ENCODE measurements at places on chromosomes 7 and 10.

- no peak for DNase-seq
Observed at GRCh38 chr7:4233621-4234497, 448.2 kb upstream of the FOXK1 start.

GRCh38 chr7:67453580-67454380, 457.1 kb downstream of the TYW1 start:
- DNase-seq, result no peak

- no peak for DNase-seq
Observed at GRCh38 chr10:23373156-23373555, 28.6 kb upstream of the C10orf67 start.

GRCh38 chr10:69218831-69219230, 1.3 kb upstream of the HKDC1 start:
- no peak for DNase-seq

GRCh38 chr10:15606377-15606776, 113.3 kb downstream of the ITGA8 start:
- DNase-seq, result no peak

GRCh38 chr10:123636598-123637325, 29.4 kb upstream of the GPR26 start:
- no peak for DNase-seq

DNA sequence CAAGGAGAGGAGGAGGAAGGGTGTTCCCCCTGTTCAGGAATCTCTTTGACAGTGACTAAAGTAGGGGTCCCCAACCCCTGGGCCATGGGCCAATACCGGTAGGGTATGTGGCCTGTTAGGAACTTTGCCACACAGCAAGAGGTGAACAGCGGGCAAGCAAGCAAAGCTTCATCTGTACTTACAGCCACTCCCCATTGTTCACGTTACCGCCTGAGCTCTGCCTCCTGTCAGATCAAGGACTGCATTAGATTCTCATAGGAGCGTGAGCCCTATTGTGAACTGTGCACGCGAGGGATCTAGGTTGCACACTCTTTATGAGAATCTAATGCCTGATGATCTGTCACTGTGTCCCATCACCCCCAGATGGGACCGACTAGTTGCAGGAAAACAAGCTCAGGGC, 201.6 kb downstream of the CAMK1D start:
- no peak for DNase-seq

DNA sequence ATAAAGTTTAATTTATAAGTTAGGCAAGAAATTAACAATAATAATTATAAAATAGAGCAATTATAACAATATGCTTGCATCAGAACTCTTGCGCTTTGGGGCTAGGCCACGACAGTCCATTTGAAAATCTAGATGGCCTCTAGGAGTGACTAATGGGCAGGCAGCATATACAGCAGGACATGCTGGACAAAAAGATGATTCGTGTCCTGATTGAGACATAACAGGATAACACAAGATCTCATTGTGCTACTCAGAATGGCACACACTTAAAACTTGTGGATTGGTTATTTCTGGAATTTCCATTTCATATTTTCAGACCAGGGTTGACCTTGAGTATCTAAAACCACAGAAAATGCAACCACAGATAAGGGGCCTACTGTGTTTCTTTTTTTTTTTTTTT, 27.5 kb downstream of the CTNNA3 start:
- no peak for DNase-seq

- no peak for DNase-seq
Observed at GRCh38 chr7:41268878-41269277, 434.0 kb downstream of the INHBA start.

- DNase-seq, result no peak
Observed at GRCh38 chr10:24642921-24643678, 80.6 kb downstream of the ARHGAP21 start.

- no peak for DNase-seq
Observed at GRCh38 chr10:118958984-118959925, 70.3 kb upstream of the NANOS1 start.

GRCh38 chr7:4123346-4123745, 558.7 kb upstream of the FOXK1 start:
- DNase-seq, result no peak

DNA sequence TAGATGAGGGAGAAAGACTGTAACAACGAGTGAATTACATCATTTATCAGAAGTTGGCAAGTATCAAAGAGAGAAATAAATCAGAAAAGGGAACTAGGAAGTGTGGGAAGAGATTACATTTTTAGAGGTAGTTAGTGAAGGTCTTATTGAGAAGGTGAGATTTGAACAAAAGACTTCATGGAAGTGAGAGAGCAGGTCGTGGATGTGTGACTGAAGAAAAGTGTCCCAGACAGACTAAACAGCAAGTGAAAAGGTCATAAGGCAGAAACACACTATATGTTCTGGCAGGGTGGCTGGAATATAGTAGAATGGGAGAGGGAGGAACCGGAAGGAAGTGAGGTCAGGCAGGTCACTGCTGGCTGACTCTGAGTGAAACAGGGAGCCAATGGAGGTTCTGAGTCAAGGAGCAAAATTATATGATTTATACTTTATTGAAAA, 35.7 kb upstream of the RHOBTB1 start:
- no peak for DNase-seq

DNA sequence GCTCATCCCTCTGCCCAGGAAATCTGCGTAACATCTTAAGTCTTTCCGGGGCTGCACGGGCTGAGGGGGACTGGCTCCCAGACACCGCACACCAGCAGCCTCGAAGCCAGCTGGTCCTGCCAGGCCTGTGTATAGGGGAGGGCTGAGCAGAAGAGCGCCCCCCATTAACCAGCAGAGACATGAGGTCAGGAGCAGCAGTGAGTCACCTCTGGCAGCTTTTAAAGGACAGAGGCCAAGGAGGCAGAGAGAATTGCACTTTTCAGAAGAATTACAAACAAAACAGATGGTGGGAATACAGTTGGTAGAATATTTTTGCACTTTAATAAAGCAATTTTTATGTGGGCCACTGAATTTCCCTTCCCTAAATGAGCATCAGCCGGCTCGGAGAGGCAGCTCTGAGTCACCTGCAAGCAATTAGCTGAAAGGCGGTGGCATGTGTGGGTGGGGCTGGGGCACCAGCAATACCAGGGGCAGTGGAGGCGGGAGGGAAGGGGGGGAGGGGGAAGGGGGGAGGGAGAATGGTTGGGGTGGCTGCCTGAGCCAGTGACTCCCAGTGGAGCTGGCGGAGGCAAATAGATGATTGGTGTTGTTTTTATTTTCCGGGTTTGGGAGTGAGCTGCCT, 39.1 kb downstream of the GOLGA7B start:
- no peak for DNase-seq

DNA sequence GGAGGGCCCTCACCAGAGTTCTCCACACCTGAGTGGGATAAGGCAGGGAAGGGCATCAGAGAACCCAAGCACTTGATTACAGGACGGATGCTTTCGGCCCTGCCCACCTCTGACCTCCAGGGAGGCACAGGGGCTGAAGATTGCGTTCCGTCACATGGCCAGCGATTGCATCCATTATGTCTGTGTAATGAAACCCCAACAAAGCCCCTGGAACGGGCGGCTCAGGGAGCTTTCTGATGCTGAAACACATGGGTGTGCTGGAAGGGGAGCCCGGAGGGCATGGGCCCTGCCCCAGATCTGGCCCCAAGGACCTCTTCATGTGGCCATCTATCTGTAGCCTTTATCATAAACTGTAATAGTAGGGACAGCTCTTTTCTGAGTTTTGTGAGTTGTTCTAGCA, 117.2 kb downstream of the PTPN20 start:
- no peak for DNase-seq

DNA sequence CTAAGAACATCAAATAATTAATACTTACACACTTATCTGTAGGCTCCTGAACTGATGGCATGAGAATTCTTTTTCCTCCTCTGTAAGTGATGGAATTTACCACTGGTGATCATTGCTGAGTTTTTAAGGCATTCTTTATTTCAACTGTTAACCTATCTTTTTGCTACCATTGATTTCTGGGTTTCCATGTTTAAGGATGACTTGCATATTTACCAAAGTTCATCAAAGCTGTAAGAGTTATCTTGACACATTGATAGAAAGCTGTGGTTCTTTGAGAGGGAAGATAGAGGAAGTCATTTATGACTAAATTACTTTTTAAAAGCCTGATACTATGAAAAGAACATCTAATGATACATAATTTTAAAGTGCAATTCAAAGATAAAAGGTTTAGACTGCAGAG, 19.5 kb upstream of the GFRA1 start:
- DNase-seq, result no peak

GRCh38 chr10:1048349-1048731, 579 bp downstream of the IDI1 start:
- DNase-seq, result no peak

- no peak for DNase-seq
Observed at GRCh38 chr10:36515319-36515718, 610.1 kb upstream of the ANKRD30A start.

GRCh38 chr10:114095559-114096337, 52.1 kb downstream of the ADRB1 start:
- no peak for DNase-seq

Measured in stimulated activated CD4-positive, alpha-beta T cell treated with anti-CD3 and anti-CD28 coated beads, Interleukin-15, amount 100 ng/mL, for 48 hours (primary cell).